ENCODE measurements at places on chromosomes 5 and 9.

DNA sequence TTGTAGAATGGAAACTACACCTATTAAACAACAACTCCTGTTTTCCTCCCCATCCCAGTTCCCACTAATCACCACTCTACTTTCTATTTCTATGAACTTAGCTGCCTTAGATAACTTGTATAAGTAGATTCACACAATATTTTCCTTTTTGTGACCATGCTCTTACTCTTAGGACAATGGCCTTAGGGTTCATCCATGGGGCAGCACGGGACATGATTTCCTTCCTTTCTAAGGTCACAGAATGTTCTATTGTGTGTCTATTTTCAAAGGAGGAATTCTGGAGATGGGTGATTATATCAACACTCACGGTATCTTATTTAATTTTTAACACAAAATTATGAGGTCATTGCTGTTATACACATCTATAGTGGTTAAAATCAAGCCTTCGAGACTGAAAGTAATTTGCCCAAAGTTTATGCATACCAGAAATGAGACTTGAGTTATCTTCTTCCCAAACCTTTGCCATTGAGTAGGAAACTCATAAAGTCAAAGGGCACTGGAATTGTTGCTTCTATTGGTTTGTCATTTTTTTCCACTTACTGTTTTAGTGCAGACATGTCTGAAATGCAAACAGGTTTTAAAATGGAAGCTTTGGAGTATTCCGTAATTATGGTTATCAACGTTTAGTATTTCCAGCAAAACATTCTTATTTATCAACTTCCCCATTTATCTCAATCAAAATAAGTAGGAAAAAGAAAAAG, 23.6 kb downstream of the CTSL start:
- no peak for DNase-seq

- no peak for DNase-seq
These were observed 89.9 kb downstream of the SYK start for GRCh38 chr9:90891308-90892040.

- no peak for DNase-seq
These were observed 123.9 kb upstream of the ABCA1 start for GRCh38 chr9:105051897-105052296.

DNA sequence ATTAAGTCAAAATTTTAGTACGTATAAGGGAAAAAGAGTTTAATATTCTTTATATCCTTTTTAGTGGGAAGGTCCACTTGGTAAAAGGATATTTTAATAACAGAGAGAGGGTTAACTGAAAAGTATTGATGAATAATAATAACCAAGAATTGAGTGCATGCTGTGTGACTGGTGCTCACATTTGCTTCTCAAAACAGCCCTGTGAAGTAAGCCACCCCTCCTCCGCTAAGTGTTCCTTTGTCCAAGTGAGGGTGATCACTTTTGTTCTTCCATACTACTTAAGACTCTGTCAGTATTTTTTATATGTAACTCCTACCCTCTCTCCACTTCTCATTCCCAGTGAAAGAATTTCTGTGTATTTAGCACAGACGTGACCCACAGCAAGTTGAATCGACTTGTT, 51.5 kb downstream of the SLC44A1 start:
- no peak for DNase-seq

GRCh38 chr5:1349246-1349645, 4.3 kb upstream of the CLPTM1L start:
- no peak for DNase-seq

GRCh38 chr9:134378901-134379338, 52.7 kb downstream of the RXRA start:
- DNase-seq = no peak

GRCh38 chr5:173495225-173495904, 121.1 kb downstream of the BOD1 start:
- no peak for DNase-seq

DNA sequence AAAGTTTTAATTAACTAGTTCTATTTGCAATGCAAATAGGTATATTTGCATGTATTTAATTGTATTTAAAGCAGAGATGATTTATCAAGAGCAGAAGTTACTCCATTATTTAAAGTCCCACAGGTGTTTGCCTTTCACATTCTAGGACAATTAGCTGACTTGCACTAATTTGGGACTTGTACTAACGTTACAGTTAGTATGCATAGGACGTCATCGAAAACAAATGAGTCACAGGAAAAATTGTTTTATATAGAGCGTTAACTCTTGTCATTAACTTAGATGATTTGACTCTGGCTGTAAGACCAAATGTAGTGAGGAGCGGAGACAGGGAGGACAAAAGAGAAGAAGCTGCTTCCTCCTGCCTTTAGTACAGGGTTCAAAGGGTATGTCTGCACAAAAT, 126.1 kb upstream of the IFNE start:
- no peak for DNase-seq

DNA sequence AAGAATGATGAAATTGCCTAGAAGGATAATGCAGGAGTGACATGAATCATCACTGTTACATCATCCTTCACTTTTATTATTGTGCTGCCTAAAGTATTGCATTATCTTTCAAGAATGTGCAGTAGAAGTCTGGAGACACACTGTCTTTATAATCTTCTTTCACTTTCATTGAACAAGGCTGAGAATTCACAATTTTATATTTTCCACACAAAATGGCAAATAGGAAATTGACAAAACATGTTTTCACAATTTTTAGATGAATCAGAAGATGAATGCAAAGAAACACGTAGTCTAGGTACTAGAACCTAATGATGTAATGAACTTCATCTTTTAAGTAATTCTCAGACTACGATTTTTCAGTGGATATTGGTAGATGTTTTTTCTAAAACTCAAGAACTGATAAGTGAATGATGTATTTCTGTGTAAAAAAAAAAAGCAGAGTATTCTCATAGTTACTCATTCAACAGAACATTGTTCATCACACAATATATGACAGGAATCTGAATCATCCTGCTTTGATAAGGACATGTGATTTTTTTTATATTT, 131.5 kb upstream of the GRHPR start:
- no peak for DNase-seq

DNA sequence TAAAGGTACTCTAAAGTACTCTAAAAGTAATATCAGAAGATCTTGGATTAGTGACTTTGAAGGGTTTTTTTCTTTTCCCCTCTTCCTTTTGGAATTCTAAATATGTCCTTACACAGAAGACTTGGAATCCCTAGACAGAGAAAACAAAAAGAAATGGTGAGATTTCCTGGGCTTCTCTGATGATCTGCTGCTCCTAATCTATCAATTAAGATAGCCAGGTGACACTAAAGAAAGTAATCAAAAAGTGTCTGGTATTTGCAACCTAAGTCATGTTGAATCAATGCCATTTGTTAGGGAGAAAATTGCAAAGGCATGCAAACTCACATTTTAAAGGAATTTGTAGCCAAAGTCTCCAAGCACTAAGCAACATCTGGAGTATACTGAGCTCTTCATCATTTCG, 29.5 kb upstream of the MYO10 start:
- no peak for DNase-seq

- no peak for DNase-seq
These were observed 7.5 kb downstream of the RASGRF2 start for GRCh38 chr5:80967500-80968181.

DNA sequence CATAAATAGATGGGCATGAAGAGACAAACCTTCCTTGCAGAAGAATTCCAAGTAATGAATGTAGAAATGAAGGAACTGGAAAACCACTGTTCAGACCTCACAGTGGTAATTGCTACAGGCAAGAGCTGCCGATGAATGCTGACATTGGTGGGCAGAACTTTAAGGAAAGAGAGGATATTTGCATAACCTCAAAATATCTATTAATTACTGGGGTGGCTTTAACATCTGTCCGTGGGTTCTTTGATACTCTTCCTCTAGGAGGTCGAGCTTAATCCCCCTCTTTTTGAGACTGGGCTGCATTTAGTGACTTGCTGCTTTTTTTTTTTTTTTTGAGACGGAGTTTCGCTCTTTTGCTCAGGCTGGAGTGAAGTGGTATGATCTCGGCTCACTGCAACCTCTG, 34.7 kb downstream of the LAMC3 start:
- DNase-seq = no peak

GRCh38 chr5:76954383-76954763, 1.5 kb downstream of the CRHBP start:
- no peak for DNase-seq

- no peak for DNase-seq
These were observed 71.7 kb downstream of the TEX10 start for GRCh38 chr9:100281066-100281465.

GRCh38 chr9:79237861-79238260, 333.9 kb upstream of the TLE4 start:
- DNase-seq = no peak

DNA sequence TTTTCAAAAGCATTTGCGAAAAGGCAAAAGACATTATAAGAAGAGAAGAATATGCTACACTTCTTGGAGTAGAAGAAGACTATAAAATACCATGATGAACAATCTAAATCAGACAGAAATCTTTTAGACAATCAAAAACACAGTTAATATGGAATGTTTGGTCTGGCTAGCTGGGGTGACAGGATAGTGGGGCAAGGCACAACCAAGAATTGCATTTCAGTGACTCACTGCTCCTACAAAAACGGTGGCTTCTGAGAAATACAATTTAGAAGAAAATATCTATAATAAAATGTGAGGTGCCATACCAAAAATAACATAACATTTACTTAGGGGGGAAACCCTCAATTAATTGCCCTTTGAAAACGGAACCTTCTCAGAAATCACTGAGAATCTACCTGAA, 363.4 kb downstream of the NPR3 start:
- DNase-seq = no peak

GRCh38 chr9:133994353-133995011, 2.4 kb upstream of the VAV2 start:
- peak; percentile 24 for DNase-seq

DNA sequence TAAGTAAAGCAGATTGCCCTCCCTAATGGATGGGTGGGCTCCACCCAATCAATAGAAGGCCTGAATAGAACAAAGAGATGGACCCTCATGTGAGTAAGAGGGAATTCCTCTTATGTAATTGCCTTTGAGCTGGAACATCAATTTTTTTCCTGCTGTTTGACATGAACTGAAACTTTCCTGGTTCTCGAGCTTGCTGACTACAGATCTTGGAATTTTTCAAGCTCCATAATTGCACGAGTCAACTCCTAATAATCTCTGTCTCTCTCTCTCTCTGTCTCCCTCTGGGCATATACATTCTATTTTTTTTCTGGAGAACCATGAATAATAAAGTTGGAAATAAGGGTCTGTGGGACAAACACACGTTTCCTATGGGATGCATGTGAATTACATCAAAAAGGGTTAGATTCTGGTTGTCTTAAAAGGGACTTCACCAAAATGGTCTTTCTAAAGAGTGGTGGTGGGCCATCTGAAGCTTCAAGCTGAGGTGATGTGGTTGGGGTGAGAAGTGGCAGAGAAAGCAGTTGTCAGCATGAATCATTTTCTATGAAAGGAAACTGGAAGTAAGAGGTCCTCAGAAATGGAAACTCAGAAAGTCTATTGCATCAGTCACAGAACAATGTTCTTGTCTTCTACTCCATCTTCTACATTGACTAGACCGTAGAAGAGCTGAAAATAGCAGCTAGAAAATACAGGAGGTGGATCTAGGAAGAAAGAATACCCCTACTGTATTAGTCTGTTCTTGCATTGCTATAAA, 47.0 kb upstream of the HOMER1 start:
- DNase-seq = no peak

- no peak for DNase-seq
These were observed 122.6 kb downstream of the PDE4D start for GRCh38 chr5:59770953-59771352.
